ENCODE measurements at places on chromosomes 11 and 22.

- DNase-seq = no peak
Measured at GRCh38 chr22:24414523-24414922, 12.9 kb upstream of the ADORA2A start.

DNA sequence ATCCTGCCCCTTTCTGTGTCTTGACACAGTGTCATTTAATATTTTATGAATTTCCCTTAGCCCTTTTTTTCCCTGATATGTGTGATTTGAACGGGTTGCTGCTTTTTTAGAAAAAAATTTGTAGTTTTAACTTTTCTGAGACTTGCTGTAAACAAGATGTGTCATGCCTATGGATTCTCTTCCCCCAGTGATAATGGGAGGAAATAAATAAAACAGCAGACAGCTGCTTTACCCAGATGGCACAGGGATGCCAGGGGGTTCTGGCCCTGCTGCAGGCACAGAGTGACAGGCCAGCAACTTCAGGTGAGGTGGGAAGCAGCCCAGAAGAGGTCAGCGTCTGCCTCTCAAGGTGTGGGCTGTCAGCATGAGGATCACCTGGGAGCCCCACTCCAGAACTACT, 266.9 kb downstream of the KIRREL3 start:
- no peak for DNase-seq

DNA sequence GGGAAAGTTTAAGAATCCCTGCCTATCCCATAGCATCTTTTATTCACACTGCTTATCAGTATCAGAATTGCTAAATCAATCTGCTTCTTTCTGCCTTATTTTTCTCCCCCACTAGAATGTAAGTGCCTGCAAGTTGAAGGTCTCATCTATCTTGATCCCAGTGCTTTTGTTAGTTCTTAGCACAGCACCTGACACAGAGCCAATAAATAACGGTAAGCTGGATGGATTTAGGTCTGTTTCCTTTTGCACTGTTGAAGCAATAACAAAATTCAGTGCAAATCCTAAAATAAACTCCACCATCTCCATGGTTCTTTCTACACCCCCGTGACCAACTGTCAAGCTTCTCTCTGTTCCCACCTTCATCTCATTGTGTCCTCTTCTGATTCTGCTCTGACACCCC, 36.7 kb upstream of the CD44 start:
- DNase-seq = no peak

DNA sequence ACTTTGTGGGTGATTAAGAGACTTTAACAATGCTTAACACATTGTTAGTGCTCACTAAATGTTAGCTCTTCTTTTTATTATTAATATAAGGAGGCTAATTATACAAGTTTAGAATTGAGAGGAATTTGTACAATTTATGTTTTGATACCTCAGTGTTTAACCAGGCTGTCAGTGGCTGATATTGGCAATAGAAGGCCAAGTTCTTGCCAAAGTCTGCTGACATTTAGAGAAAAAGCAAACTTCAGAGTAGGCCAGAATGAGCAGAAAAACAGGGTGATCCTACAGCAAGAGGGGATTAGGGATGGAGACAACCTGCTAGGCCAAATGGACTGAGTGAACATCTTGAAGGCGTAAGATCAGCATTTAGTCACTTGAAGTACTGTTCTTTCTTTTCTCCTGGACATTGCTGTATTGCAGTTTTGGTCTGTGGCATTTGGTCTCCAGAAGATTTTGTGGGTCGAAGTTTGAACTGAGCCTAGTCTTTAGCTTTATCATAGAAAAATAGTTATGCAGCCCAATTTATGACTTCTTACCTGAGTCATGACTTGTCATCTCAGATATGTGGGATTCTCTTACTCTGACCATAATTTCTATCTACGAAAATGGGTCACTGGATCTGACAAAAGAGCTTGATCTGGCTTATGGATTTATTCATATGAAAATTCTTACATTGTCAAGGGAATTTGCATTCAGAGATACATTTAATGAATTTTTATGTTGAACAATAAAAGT, 9.0 kb downstream of the TRIM44 start:
- DNase-seq = no peak

DNA sequence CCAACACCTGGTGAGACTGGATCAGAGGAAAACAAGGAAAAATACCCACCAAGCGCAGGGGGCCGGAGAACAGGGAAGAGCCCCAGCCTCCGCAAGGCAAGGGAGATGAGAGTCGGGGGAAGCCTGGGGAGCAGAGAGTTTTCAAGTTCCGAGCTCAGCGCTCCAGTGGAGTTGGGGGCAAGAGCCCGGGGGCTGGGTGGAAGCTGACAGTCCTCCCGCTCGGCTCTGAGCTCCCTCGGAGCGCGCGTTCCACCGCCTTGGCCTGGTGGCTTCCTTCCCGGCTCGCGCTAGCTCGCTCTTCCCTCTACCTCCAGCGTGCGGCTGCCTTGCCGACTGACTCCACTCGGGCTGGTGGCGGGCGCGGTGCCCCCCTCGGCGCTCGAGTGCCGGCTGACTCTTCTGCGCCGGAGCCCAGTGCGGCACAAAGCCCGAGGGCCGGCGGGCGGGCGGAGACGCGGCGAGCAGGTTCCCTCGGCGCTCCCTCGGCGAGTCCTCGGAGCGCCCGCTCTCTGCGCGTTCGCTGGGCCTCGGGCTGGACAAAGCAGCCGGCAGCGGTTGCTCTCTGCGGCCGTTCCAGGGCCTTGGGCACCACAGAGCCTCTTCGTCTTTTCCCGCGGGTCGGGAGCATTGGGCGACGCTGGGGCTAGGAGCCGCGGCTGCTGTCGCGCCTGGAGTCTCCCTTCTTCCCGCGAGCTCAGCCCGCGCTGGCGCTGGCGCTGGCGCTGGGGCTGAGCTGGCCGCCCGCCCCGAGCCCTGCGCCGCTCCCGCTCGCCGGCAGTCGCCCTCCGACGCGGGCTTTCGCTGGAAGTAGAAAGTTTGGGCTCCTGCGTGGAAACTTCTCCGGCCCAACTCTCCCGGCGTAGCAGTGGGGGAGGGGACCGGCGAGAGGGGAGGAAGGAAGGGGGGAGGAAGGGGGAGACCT, 1.0 kb downstream of the PAX6 start:
- DNase-seq = no peak

DNA sequence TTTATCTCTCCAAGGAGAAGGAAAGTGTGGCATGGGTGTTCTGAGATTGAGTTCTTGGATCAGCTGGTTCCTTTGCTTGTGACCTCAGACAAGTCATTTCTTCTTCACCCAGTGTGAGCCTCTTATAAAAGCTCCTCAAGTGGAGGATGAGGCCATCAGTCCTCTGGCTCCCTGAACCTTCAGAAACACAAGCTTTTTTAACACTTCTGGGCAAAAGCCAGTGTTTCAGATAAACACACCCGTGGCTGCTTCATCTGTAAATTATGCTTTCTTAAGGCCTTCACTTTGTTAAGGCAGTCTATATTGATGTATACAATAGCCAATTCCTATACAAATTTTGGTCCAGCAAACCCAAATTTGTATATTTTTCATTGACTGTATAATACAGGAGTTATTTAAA, 179.9 kb downstream of the DBX1 start:
- DNase-seq = no peak

All from activated CD4-positive, CD25-positive, alpha-beta regulatory T cell (primary cell).